ENCODE measurements at places on chromosomes 4 and X. TPM values are rescaled to one million over a fixed set of nuclear protein-coding genes. Genes with fewer than 3 reads are reported as not detected.

Gene TRAM1L1
- polyA plus RNA-seq, result 1.5 TPM

Gene GPR119
- not detected for polyA plus RNA-seq

Gene DCAF4L1
- 0.46 TPM for polyA plus RNA-seq

Gene PPP2R3B
- polyA plus RNA-seq, result 5.5 TPM

Gene HTT-AS
- polyA plus RNA-seq, result not detected

Gene SLC34A2
- polyA plus RNA-seq, result not detected

Gene POLN
- polyA plus RNA-seq, result 0.45 TPM

GRCh38 chr4:7691982-7692381 is 247.7 kb downstream of the AFAP1 start:
- H3K27me3 ChIP-seq, result peaks cover 12% of the 10 kb centered on the region
- DNase-seq, result no peak
- no peak overlapping the region for H3K27ac ChIP-seq
- no peaks in the 10 kb centered on the region for H3K4me1 ChIP-seq
- H3K4me3 ChIP-seq, result no peak overlapping the region

GRCh38 chr4:20219521-20219920 is 32.2 kb upstream of the SLIT2 start:
- no peak overlapping the region for H3K27ac ChIP-seq
- H3K4me1 ChIP-seq, result peaks cover 8% of the 10 kb centered on the region
- DNase-seq, result no peak
- H3K36me3 ChIP-seq, result no peaks in the 10 kb centered on the region
- H3K4me3 ChIP-seq, result no peak overlapping the region
- H3K27me3 ChIP-seq, result no peaks in the 10 kb centered on the region

DNA sequence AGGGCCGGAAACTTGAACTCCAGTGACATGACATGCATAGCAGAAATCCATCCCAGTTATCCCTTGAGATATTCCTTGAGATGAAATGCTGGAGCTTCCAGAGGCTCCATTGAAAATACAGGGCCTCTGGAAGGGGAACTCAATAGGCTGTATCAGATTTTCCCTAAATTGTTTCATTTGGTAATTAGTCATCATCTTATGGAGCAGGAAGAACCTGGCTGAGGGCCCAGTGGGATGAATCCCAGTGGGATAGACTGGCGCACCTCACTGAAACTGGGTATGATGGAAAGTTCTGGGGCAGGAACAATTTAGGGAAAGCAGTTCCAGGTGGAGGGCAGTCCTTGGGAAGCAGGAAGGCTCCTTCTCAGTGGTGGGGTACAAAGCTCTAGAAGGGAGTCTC is 307.8 kb upstream of the DIPK2B start:
- H3K36me3 ChIP-seq, result peaks cover 4% of the 10 kb centered on the region
- H3K27me3 ChIP-seq, result no peaks in the 10 kb centered on the region
- peaks cover 39% of the 10 kb centered on the region for H3K4me1 ChIP-seq
- H3K4me3 ChIP-seq, result no peak overlapping the region

GRCh38 chr4:142614621-142615323 is 231.3 kb downstream of the INPP4B start:
- H3K27me3 ChIP-seq, result no peaks in the 10 kb centered on the region
- H3K36me3 ChIP-seq, result no peaks in the 10 kb centered on the region
- H3K27ac ChIP-seq, result peak overlapping the region; percentile 29
- peaks cover 8% of the 10 kb centered on the region for H3K4me1 ChIP-seq
- H3K4me3 ChIP-seq, result no peak overlapping the region

DNA sequence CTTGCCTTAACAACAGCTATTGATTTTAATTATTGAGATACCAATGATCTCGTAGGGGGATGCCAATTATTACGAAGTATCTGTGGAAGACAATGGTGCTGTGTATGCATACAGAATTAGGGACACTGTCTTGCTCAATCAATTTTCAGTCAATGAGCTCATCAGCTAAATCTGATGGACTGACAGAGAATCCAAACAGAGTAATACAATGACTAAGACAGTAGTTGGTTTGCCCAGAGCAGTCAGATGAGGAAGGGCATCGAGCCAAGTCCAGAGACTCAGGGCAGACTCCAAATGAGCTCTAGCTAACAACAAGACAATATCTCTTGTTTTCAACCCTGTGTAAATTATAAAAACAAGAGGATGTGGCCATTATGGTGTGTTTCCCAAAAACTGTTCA is 14.7 kb upstream of the GSX2 start:
- no peak overlapping the region for H3K4me3 ChIP-seq
- DNase-seq, result peak; percentile 71
- H3K27me3 ChIP-seq, result no peaks in the 10 kb centered on the region
- no peaks in the 10 kb centered on the region for H3K36me3 ChIP-seq

GRCh38 chr4:182764137-182764536 is 153.0 kb downstream of the DCTD start:
- H3K4me3 ChIP-seq, result no peak overlapping the region
- H3K4me1 ChIP-seq, result peaks cover 6% of the 10 kb centered on the region
- no peak overlapping the region for H3K27ac ChIP-seq
- no peak for DNase-seq
- no peaks in the 10 kb centered on the region for H3K36me3 ChIP-seq

GRCh38 chr4:83961575-83961974 is 425.7 kb downstream of the GPAT3 start:
- DNase-seq, result no peak
- H3K27ac ChIP-seq, result no peak overlapping the region
- no peaks in the 10 kb centered on the region for H3K4me1 ChIP-seq
- H3K36me3 ChIP-seq, result no peaks in the 10 kb centered on the region
- H3K4me3 ChIP-seq, result no peak overlapping the region

DNA sequence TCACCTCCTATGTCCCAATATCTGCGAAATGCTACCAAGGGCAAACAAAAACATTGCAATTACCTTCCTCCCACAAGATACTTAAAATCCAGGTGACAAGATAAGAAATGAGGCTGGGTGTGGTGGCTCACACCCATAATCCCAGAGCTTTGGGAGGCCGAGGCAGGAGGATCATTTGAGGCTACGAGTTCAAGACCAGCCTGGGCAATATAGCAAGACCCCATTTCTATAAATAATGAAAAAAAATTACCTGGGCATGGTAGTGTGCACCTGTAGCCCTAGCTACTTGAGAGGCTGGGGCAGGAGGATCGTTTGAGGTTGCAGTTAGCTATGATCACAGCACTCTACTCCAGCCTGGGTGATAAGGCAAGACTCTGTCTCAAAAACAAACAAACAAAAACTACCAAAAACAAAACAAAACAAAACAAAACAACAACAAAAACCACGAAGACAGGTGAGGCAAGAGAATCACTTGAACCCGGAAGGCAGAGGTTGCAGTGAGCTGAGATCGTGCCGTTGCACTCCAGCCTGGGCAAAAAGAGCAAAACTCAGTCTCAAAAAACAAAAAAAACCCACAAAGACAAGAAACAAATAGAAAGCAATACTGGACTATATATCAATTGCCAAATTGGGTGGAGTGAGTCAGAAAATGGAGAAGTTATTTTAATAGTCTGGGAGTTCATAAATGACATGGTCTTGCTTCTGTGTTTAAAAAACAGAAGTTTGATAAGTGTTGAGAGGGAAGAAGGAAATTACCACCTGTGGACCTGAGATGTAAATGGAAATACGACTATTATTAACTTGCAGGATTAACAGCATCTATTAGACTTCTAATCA is 176.5 kb downstream of the FBXW7 start:
- peaks cover 16% of the 10 kb centered on the region for H3K4me1 ChIP-seq
- H3K4me3 ChIP-seq, result no peak overlapping the region
- DNase-seq, result no peak
- H3K36me3 ChIP-seq, result no peaks in the 10 kb centered on the region

DNA sequence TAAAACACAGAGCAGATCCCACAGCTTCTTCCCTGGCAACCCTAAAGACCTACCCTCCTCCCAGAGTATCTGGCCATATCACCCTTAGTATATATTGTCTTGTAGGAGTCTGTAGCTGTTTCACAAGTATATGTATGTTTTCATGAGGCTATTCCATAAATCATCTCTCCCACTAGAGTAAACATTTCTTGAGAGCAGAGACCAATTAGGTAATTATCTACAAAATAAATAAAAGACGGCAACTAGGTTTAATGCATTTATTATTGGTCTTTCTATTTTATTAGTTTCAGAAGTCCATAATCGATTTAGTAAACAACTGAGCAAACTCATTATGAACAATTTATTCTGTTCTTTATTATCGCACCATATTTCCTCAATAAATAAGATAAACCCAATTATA is 7.0 kb downstream of the ACOT9 start:
- no peak overlapping the region for H3K4me3 ChIP-seq
- peaks cover 3% of the 10 kb centered on the region for H3K4me1 ChIP-seq
- H3K36me3 ChIP-seq, result no peaks in the 10 kb centered on the region
- no peak overlapping the region for H3K27ac ChIP-seq

DNA sequence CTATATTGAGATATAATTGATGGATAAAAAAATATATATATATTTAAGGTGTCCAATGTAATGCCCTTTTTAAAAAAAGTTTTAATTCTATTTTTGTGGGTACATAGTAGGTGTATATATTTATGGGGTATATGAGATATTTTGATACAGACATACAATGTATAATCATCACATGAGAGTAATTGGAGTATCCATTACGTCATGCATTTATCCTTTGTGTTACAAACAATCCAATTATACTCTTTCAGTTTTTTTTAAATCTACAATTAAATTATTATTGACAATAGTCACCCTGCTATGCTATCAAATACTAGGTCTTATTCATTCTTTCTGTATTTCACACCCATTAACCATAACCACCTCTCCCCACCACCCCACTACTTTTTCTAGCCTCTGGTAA is 66.3 kb upstream of the DIPK2B start:
- DNase-seq, result no peak
- no peak overlapping the region for H3K27ac ChIP-seq
- no peak overlapping the region for H3K4me3 ChIP-seq
- no peaks in the 10 kb centered on the region for H3K4me1 ChIP-seq

GRCh38 chrX:50973199-50973598 is 62.7 kb downstream of the BMP15 start:
- H3K4me3 ChIP-seq, result no peak overlapping the region
- no peaks in the 10 kb centered on the region for H3K27me3 ChIP-seq
- no peaks in the 10 kb centered on the region for H3K4me1 ChIP-seq
- no peaks in the 10 kb centered on the region for H3K36me3 ChIP-seq

DNA sequence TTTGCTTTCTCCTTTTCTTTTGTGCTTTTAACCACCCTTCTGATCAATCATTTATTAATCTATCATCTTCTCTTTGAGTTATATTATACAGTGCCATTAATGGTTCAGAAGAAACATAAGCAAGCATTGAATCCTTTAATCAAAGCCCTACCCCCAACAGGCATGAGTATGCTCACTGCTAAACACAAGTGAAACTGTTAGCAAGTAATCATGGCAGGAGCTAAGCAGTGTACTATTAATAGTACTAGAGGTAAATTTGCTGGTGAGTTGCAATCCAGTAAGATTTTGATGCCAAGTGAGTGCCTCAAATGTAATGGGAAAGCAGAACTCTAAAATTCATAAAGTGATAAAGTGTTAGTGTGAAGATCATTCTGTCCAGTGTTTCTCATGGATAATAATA is 57.2 kb downstream of the FNIP2 start:
- H3K4me1 ChIP-seq, result peaks cover 17% of the 10 kb centered on the region
- H3K36me3 ChIP-seq, result no peaks in the 10 kb centered on the region

DNA sequence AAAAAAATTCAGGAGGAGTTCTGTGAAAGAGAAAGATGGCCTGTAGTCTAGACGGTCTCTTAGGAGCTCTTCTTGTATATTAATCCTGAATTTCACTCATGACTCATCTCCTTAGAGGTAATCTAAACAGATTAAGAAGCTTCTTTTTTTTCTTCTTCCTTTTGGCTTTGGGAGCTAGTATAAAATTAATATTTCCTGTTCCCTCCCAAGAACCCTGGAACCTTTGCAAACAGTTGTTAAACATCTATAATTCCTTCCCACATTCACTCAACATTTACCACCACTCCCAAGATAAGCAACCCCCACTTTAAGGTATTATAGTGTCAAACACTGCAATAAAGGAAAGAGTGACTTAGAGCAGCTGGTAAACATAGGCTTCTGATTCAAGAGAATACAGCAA is 146.4 kb upstream of the EDNRA start:
- no peaks in the 10 kb centered on the region for H3K27me3 ChIP-seq
- DNase-seq, result no peak
- no peak overlapping the region for H3K27ac ChIP-seq
- no peaks in the 10 kb centered on the region for H3K36me3 ChIP-seq

GRCh38 chrX:104172788-104173187 is 6.5 kb downstream of the FAM199X start:
- H3K27ac ChIP-seq, result no peak overlapping the region
- no peaks in the 10 kb centered on the region for H3K36me3 ChIP-seq
- H3K4me3 ChIP-seq, result no peak overlapping the region
- no peaks in the 10 kb centered on the region for H3K4me1 ChIP-seq

DNA sequence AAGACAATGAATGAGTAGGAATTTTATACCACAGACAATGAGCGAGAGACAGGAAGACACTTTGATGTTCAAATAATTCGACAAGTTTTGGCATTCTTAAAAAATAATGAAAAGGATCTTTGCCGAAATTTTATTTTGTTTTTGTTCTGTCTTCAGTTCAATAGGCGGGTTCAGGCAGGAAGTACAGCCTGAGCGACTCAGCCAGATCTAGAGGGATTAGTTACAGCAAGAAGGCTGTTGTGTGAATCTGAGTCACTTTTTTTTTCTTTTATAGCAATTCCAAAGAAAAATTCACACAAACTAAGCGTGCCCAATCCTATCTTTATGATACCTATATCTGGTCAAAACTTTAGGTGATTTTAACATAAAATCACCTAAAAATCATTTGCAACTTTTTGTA is 505.4 kb upstream of the FAM241A start:
- H3K27ac ChIP-seq, result no peak overlapping the region
- no peaks in the 10 kb centered on the region for H3K36me3 ChIP-seq
- H3K4me1 ChIP-seq, result no peaks in the 10 kb centered on the region
- no peaks in the 10 kb centered on the region for H3K27me3 ChIP-seq
- no peak for DNase-seq
- H3K4me3 ChIP-seq, result no peak overlapping the region
